ENCODE measurements at places on chromosomes 2 and 18.
A peak's percentile ranks its signal among the peaks of the same experiment; 100 is the strongest.

DNA sequence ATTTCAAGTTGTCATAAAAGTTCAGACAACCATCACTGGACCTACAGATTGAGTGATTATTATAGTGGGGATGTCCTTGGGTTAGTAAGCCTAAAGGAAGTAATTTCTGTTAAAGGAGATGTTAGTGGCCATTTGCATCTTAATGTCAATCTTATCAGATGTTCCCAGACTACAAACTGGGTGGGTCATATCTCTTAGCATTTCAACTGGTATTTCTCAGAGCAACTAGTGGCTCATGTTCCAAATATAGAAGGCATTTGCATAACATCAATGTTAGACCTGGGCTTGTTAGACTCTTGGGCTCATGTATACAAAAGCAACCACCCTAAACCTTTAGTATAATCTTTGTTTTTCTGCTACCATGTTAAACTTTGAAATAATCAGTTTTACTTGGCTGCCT lies 17.9 kb downstream of the PLEKHA3 start:
- no peak for DNase-seq

- DNase-seq, result no peak
Observed at GRCh38 chr18:13221869-13222855, 3.6 kb downstream of the LDLRAD4 start.

GRCh38 chr2:199144546-199144945 lies 313.2 kb downstream of the SATB2 start:
- DNase-seq, result no peak

- peak; percentile 87 for DNase-seq
Observed at GRCh38 chr2:74457549-74458131, 598 bp upstream of the WBP1 start.

GRCh38 chr18:40249390-40250080 lies 1705.5 kb upstream of the PIK3C3 start:
- DNase-seq, result no peak

DNA sequence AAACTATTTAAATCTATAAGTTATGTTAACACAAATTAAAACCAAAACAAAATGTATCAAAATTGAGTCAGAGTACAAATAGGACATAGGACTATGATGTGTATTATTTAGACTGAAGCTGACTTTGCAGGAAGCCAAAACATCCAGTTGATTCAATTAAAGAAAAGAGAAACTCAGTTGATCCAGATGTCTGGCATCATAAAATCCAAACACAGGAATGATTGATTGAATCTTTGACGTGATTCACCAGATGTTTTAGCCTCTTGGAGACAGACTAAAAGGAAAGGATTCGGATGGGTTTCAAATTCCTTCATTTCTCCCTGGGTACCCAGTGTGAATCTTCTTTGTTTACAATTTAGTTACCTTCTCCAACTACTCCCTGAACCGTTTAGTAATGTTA lies 272.9 kb downstream of the IRS1 start:
- no peak for DNase-seq

All from activated T-cell treated with anti-CD3 and anti-CD28 coated beads, Interleukin-2, amount 50 U/mL, for 1 hour (primary cell).